Activated T-cell treated with anti-CD3 and anti-CD28 coated beads, Interleukin-2, amount 50 U/mL, for 48 hours (primary cell): ENCODE measurements at places on chromosomes 12 and 14.

- DNase-seq: no peak
Observed at GRCh38 chr14:88232771-88233170, 90.3 kb downstream of the KCNK10 start.

- DNase-seq: peak; percentile 72
Observed at GRCh38 chr14:70655110-70655826, 13.6 kb downstream of the TTC9 start.

GRCh38 chr12:132719141-132719953 is 8.7 kb downstream of the PGAM5 start:
- DNase-seq: no peak

DNA sequence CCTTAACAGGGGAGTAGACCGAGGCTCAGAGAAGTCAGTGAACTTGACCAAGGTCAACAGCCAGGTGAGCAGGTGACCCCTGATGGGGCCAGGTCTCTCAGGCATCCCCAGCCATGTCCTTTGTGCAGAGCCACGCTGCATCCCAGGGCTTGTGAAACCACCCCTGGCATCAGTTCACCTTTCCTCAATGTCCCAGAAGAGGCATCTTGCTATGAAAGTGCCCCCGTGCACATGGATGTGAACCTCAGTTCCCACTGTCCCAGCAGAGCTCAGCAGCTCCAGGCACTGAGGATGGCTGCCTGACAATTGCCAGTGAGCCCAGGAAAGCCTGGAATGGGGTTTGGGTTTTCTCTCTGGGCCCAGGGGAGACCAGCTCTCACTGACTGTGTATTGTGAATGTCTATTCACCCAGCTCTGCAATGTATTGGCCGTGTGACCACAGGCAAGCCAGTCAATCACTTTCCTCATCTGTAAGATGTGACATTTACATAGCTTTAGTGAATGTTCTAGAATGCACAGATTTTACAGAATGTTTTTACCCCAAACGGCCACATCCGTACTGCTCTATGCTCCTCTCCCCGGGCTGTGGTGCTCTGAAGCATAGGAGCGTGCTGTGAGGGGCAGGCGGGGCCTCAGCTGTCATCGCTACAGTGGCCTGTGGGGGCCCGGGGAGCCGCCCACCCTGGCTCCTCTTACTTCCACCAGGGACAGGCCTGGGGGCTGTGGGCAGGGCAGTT is 4.9 kb downstream of the CACNA2D4 start:
- DNase-seq: no peak

DNA sequence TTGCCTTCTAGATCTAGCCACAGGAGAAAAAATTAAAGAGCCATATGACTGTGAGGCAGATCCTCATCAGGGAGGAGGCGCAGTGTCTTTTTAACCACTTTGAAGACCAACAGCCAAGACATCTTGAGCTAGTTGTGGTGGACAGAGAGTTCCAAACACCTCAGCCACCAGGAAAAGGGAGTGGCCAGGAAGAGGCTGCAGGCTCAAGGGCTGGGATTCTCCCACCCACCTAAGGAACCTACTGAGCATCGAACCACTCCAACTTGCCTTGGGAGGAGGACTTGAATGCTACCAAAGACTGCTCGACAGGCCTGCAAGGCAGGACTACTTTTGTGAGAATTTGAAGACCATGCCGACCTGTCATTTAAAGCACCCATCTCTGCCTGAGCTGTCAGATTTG is 14.5 kb upstream of the MDM2 start:
- no peak for DNase-seq

DNA sequence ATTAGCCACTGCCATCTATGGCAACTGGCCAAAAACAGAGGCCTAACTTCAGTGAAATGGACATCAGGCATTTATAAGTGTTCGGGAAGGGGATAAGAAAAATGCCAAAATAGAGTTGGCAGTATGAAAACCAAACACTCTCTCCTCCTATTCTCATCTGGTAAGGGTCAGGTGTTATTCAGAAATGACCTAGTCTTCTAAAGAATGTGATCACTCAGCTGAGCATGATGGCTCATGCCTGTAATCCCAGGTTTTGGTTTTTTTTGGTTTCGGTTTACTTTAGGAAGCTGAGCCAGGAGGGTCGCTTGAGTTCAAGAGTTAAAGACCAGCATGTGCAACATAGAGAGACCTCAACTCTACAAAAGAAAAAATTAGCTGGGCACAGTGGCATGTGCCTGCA is 170.3 kb downstream of the GRIN2B start:
- no peak for DNase-seq

GRCh38 chr14:21965042-21965441 is 291.4 kb upstream of the OR4E1 start:
- peak; percentile 24 for DNase-seq

DNA sequence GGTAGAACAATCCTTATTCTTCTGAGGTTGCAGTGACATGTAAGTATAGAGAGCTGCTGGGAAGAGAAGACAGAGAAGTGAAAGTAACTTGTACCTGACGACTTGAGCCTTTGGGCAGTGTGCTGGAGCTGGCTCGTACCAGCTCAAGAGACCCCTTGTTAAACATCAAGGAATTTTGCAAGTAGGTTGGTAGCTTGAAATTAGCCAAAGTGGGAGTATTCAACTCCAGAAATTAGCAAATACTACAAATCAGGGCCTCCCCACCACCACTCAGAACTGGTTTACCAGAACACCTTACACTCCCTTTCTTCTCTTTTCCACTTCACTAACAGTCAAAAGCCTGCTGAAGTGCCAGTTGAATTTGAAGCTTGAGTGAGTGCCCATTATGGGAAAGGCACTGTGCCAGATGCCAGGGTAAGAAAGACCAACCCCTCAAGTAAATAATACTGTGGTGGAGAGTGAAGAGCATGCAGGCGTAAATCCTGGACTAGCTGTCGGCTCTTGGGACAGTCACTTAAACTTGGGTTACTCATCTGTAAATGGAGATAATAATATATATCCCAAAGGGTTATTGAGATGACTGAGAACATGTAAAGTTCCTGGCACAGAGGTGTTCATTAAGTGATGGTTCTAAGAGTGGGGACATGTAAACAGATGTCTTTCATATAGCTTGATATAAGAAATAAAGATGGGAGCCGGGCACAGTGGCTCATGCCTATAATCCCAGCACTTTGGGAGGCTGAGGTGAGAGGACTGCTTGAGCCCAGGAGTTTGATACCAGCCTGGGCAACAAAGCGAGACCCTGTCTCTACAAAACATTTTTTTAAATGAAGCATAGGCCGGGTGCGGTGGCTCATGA is 27.0 kb upstream of the EID3 start:
- DNase-seq: no peak

GRCh38 chr12:64440100-64440499 is 11.8 kb upstream of the TBK1 start:
- no peak for DNase-seq

DNA sequence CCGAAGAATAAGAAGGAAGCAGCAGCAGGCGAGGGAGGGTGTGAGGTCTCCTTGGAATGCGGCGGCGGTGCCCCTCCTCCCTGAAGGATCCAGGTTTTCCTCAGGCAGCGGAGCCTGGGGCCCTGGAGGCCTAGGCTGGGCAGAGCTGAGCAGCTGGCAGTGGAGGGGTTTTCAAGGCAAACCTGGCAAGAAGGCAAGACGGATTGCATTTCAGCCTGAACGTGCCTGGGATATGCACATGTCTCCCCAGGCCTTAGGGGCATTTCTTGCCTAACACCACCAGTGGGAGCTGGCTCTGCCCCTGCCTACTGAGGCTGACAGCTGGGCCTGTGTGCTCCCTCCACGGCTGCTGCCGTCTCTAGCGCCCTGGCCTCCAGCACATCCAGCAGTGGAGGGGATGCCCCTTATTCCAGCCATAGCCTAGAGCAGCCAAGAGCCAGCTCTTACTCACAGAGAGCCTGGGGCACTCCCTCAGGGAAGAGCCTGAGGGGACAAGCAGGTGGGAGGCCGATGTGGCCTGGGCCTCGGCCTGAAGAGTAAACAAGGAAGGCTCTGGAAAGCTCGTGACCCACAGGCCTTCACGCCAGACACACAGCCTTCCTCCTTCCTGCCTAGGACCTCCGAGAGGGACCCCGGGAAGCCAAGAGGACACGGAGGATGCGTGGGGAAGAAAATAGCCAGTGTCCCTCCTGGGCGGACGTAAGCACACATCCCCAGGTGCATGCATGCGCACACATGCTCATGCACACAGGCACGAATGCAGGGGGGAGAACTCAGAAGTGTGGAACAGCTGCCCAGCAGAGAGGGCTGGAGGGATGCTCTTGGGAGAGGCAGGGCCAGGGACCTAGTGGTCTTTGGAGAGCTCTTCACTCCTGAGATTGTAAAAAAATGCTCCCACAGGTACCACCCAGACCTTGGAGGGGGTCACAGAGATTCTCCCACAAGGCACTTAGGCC is 23.0 kb upstream of the EIF2B2 start:
- DNase-seq: no peak

GRCh38 chr14:89236851-89237250 is 180.2 kb downstream of the FOXN3 start:
- DNase-seq: no peak

DNA sequence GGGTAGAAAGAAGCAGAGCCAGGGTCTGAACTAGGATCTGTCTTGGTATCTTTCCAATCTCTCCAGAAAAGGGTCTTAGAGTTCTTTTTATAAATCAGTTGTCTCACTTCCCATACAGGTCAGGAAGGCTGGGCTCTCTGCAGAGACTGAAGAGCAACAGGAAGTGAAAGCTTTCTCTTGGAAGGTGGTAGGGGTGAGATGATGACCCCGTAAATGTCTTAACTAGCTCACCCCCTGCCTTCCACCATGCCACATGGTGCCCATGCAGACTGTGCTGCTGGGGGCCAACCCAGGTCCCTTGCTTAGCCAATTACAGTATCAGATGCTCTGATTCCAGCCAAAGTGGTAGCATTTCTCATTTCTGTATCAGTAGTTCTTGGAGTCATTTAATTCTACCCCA is 17.6 kb upstream of the RASSF8 start:
- DNase-seq: no peak

DNA sequence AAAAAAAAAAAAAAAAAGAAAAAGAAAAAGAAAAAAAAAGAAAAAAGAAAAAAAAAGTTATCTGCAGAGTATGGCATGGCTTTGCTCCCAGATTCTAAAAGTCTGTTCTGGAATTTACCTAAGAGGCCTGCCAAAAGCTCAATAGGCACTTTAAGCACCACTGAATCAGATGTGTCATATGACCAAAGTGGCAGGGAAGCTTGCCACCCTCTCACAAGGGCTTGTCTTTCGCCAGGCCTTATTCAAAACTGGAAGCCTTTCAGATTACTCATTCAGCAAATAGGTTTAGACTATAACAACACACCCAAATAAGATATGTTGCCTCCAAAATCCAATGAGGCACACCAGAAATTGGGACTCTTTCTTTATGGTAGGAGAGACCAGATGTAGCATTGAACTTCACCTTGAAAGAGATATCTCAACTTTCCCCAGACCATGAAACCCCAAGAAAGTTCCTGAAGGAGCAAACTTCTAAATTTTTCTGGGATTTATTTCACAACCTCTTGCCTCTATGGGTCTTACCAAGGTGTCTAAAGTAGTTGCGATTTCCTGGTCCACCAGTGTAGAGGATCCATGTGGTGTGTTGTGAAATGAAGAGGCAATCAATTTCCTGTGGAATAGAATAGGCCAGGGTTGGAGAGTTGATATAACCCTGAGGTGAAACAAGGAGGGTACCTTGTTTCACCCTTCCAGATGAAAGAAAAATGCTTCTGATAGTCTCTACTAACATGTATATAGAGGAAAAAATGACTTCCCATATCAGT is 218.8 kb downstream of the DAD1 start:
- no peak for DNase-seq

GRCh38 chr12:1655225-1655788 is 26.3 kb downstream of the WNT5B start:
- DNase-seq: no peak

- no peak for DNase-seq
Observed at GRCh38 chr12:119071638-119072231, 90.4 kb downstream of the SRRM4 start.

DNA sequence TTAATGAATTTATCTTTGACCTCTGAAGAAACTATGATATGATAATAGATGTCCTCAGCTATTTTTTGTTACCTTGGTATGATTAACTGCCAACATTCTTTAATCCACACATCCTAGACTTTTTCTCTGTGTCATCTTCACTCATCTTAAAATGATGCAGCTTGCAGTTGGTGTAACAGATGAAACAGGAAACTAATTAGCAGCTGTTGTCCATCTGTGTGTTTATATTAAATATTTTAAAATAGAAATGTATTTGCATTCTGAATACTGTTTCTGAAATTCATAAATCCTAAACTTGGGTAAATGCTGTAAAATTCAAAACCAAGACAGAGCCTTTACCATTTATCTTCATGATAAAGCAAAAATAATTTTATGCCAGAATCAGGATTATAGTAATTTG is 56.1 kb upstream of the GARIN2 start:
- DNase-seq: no peak

- no peak for DNase-seq
Observed at GRCh38 chr12:65670775-65671174, 153.5 kb upstream of the HMGA2 start.

- peak; percentile 83 for DNase-seq
Observed at GRCh38 chr12:53097564-53098353, at the start of gene IGFBP6. Gene IGFBP6, plus strand, starts transcription at chr12:53097667. Its CDS starts 51 bp downstream, at chr12:53097718.

GRCh38 chr12:69633061-69633460 is 22.4 kb upstream of the LRRC10 start:
- DNase-seq: no peak

- DNase-seq: no peak
Observed at GRCh38 chr12:33560653-33561208, 121.1 kb upstream of the SYT10 start.

- no peak for DNase-seq
Observed at GRCh38 chr14:92905667-92906066, 17.3 kb upstream of the CHGA start.

- DNase-seq: no peak
Observed at GRCh38 chr14:37257501-37258070, 59.8 kb downstream of the MIPOL1 start.

DNA sequence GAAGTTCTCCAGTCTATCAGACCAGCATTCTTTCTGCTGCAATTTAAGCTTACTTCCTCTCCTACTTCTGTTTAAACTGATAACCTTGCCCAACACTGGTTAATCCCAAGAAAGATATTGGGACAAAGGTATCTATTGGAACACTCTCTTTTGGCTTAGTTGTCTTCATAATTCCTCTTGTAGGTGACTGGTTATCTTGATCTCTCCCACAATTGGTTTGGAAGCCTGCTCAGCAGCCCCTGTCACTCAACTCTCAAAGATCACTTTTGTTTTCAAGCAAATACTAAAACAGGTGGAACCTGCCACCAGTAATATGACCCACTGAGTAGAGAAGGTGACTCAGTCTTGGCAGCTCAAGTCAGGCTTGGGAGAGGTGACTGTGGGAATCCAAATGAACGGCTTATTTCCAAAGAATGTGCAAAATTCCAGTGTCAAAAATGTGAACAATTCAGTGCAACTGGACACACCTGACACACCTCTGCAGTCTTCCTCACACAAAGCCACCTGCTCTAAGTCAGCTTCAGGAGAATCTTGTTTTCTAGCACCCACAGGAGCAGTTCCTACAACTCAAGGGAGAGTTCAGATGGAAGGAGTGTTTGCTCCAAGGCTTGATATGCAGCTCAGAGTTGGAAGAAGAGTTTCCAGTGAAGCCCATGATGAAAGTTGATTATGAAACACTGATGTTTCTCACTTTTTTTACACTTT is 83.2 kb upstream of the SLC38A2 start:
- peak; percentile 24 for DNase-seq
